Retinal pigment epithelial cell (primary cell): ENCODE measurements at places on chromosomes 5 and 9.

DNA sequence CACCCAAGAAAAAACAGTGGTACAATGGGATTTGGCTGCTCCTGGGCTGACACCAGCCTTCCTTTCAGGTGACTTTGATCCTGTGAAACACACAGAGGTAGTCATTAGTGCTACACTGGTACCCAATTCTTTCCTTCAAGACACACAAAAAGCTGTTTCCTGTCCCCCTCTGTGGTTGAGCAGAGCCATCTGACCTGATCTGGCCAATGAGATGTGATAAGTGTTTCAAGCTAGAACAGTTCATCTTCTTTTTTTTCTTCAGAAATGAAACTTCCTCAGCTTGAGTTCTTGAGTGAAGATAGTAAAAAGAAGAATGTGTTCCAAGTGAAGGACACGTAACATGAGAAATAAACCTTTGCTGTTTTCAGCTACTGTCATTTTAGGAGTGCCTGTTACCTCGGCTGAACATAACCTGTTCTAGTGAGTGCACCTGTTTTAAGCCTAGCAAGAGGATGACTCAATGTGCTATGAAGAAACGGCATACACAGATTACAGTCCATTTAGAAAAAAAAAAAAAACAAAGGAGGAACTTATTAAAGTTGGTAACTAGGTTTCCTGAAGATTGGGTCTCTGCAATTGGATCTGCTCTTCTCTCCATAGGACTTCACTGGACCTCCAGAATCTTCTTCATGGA lies 287.8 kb downstream of the GAS1 start:
- no peak for DNase-seq

DNA sequence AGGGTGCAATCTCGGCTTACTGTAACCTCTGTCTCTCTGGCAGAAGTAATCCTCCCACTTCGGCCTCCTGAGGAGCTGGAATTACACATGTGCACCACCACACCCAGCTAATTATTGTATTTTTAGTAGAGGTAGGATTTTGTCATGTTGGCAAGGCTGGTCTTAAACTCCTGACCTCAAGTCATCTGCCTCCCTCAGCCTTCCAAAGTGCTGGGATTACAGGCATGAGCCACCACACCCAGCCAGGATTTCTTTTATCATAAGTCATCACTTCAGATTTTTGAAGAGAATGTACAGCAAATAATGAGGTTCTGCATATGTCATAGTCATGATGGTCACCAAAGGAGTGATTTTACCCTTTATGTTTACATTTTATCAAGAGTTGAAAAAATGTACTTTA lies 108.1 kb downstream of the GCNT1 start:
- DNase-seq, result no peak

DNA sequence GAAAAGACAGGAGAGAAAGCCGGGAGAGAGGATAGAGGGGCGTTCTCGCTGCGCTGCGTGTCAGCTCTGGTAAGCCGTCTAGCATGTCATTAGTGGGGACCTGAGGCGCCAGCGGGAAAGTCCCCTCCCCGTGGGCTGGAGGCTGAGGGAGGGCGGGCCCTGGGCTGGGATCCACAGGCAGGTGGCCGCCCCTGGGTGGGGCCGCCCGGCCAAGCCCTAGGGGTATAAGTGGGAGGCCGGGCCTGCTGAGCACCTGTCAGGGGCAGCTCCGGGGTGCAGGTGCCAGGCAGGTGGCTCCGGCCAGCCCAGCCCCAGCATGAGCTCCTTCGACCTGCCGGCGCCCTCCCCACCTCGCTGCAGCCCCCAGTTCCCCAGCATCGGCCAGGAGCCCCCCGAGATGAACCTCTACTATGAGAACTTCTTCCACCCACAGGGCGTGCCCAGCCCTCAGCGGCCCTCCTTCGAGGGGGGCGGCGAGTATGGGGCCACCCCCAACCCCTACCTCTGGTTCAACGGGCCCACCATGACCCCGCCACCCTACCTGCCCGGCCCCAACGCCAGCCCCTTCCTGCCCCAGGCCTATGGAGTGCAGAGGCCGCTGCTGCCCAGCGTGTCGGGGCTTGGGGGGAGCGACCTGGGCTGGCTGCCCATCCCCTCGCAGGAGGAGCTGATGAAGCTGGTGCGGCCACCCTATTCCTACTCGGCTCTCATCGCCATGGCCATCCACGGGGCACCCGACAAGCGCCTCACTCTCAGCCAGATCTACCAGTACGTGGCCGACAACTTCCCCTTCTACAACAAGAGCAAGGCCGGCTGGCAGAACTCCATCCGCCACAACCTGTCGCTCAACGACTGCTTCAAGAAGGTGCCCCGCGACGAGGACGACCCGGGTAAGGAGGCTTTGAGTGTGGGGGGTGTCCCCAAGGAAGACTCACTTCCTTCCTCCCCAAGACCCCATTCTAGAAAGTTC lies at the start of gene FOXI1:
Gene FOXI1 (plus strand): TSS at position 256 of the 970 bp plus-strand sequence. CDS start 61 bp downstream, at position 317.
- no peak for DNase-seq

- no peak for DNase-seq
Measured at GRCh38 chr9:133942206-133942975, 49.7 kb downstream of the VAV2 start.

DNA sequence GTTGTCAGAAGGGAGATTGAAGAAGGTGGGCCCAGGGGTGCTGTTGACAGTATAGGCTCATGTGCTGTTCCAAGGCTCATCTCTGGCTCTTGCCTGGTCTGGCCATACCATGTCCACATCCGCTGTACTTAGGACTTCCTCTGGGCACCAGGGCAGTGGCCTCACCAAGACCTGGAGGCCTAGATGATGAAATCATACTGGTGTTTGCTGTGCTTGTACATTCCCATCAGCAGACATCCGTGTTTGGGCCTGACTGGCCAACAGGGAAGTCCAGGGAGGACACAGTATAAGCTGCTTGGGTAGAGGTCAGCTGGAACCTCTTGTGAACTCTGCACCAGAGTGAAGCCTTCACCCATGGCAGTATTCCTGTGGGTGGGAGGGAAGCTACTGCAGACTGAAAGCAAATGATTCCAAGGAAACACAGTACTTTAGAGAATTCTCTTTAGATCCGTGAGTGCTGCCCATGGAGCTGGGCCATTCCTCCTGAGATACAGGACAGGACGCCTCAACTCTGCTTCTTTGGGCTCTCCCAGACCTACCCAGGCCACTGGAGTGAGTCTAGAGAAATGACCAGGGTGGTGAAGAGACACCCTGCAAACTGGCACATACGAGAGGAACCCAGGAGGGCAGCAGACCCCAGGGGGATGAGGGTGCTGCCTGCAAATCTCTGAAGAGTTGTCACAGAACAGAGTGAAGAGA lies 22.5 kb downstream of the POLR1E start:
- DNase-seq, result no peak

DNA sequence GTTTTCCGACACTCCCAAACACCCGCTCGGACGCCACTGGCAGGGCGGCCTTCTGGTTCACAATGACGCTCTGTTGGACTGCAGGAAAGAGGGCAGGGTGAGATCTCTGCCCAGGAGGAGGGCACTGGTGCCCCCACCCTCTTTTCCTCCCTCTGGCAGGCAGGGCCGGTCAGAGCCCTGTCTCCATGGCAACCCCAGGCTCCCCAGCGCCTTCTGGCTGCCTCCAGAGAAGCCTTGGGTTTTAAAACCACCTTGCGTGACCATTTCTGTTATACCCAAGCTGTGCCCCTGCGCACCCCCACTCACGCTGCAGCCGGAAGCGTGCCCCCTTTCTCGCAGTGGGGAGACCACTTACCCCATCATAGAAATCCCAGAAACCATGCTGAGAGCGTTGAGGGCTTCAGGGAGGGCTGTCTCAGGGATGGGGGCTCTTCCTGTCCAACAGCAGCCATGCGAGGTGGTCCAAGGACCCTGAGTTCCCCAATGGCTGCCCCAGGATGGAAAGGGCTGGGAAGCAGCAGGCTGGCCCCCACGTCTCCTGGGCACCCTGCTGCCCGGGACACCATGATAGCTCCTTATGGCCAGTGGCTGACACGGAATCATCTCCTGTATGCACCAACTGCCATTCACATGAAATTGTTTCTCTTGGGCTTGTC lies 7.3 kb downstream of the C9orf50 start:
- no peak for DNase-seq
